Stomach (tissue), 19 donors: ENCODE measurements at places on chromosomes 4 and X. TPM values are rescaled to one million over a fixed set of nuclear protein-coding genes. Genes with fewer than 3 reads are reported as not detected.
A peak's percentile ranks its signal among the peaks of the same experiment; 100 is the strongest.

DDIT4L gene
- total RNA-seq, result 0.55 TPM

GRCh38 chr4:171588051-171588545 is 225.1 kb upstream of the GALNTL6 start:
- DNase-seq, result no peak
- H3K27me3 ChIP-seq, result no peaks in the 10 kb centered on the region
- no peaks in the 10 kb centered on the region for H3K4me1 ChIP-seq
- H3K27ac ChIP-seq, result no peak overlapping the region

- no peaks in the 10 kb centered on the region for H3K4me1 ChIP-seq
- no peak overlapping the region for H3K27ac ChIP-seq
- H3K36me3 ChIP-seq, result no peaks in the 10 kb centered on the region
- no peak overlapping the region for H3K4me3 ChIP-seq
- no peak for DNase-seq
- no peaks in the 10 kb centered on the region for H3K27me3 ChIP-seq
Measured at GRCh38 chrX:99117011-99117410, 1293.1 kb downstream of the PCDH19 start.

- H3K36me3 ChIP-seq, result no peaks in the 10 kb centered on the region
- H3K4me3 ChIP-seq, result peak overlapping the region; percentile 56
- peak overlapping the region; percentile 79 for H3K27ac ChIP-seq
- H3K27me3 ChIP-seq, result no peaks in the 10 kb centered on the region
Measured at GRCh38 chrX:81202456-81202819, 536 bp downstream of the SH3BGRL start.

TMEM255A gene
- 0.58 TPM for total RNA-seq

DNA sequence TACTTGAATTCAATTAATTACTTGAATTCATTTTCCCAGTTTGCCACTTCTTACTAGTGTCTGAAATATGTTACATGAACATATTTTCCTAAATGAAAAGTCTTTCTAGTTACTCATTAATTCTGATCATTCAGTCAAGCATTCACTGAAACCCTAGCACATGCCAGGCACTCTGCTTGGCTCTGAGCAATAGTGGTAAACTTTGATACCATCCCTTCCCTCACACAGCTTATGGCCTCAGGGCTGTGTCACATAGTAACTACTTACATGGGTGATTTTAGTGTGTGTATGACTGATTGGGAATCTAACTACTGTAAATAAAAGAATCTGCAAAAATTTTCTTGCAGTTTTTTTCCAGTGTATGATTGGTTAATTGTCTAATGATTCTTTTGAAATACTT is 32.7 kb downstream of the METAP1 start:
- H3K4me3 ChIP-seq, result no peak overlapping the region
- no peak overlapping the region for H3K27ac ChIP-seq
- H3K36me3 ChIP-seq, result no peaks in the 10 kb centered on the region
- H3K27me3 ChIP-seq, result no peaks in the 10 kb centered on the region
- no peak for DNase-seq

- peaks cover 42% of the 10 kb centered on the region for H3K4me1 ChIP-seq
- DNase-seq, result peak; percentile 88
- no peaks in the 10 kb centered on the region for H3K27me3 ChIP-seq
- H3K27ac ChIP-seq, result peak overlapping the region; percentile 97
- H3K4me3 ChIP-seq, result peak overlapping the region; percentile 90
Measured at GRCh38 chr4:124713185-124713592, 657 bp upstream of the ANKRD50 start.

GRCh38 chr4:61782133-61782532 is 582.0 kb downstream of the ADGRL3 start:
- no peak for DNase-seq
- H3K4me1 ChIP-seq, result peaks cover 8% of the 10 kb centered on the region
- H3K27me3 ChIP-seq, result no peaks in the 10 kb centered on the region
